IMR-90 (cell line): ENCODE measurements at places on chromosomes 1 and 21. TPM values are rescaled to one million over a fixed set of nuclear protein-coding genes. Genes with fewer than 3 reads are reported as not detected.

DNA sequence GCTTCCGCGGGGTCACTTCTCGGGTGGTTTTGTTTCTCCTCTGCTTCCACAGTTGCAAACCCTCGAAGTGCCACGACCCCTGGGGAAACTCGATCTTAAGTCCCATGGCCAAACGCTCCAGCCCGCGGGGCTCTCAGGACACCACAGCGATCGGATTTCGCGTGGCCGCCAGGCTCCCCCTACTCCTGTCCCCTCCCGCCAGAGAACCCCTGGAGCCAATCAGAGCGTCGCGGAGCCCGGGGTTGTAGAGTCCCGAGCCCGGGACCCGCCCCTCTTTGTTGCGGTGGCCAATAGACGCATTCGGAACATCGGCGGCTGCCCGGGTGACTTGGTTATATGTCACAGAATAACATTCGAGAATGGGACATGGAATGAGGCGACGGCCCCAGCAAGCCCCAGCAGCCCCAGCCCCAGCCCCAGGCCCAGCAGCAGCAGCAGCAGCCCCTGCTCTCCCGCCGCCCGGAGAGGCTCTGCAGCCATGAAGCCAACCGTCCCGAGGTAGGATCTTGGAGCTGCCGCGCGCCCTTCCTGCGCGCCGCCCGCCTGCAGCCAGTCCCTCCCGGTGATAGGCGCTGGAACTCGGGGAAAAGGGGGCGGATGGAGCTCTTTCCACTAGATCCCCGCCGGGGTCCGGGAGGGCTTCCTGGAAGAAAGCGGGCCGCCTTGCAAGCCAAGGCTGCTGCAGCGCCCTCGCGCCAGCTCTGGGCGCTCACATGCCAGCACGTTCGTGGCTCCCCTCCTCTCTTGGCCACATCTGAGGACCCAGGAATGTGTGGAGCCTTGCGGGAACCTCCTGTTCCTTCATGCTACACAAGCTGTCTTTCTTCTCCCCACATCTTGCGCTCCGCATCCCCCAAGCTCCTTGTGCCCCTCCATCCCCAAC, at the start of gene VASH2:
VASH2 (plus strand) TSS at position 299 of the 883 bp plus-strand sequence. CDS start 1,002 bp downstream, outside the sequence.
- peak; percentile 74 for DNase-seq

Gene ALX3
- not detected in 2 replicates for total RNA-seq

Gene CATSPERE
- 0.18 and 0.28 TPM in 2 replicates for total RNA-seq

GRCh38 chr21:42299324-42300044, 15.7 kb downstream of the TFF3 start:
- no peak for DNase-seq

Gene MAN1C1
- 2.5 and 3.2 TPM in 2 replicates for total RNA-seq

Gene FAM72C
- 0.72 and 0.83 TPM in 2 replicates for total RNA-seq

GRCh38 chr21:36745459-36745858, 46.5 kb downstream of the SIM2 start:
- no peak for DNase-seq

DNA sequence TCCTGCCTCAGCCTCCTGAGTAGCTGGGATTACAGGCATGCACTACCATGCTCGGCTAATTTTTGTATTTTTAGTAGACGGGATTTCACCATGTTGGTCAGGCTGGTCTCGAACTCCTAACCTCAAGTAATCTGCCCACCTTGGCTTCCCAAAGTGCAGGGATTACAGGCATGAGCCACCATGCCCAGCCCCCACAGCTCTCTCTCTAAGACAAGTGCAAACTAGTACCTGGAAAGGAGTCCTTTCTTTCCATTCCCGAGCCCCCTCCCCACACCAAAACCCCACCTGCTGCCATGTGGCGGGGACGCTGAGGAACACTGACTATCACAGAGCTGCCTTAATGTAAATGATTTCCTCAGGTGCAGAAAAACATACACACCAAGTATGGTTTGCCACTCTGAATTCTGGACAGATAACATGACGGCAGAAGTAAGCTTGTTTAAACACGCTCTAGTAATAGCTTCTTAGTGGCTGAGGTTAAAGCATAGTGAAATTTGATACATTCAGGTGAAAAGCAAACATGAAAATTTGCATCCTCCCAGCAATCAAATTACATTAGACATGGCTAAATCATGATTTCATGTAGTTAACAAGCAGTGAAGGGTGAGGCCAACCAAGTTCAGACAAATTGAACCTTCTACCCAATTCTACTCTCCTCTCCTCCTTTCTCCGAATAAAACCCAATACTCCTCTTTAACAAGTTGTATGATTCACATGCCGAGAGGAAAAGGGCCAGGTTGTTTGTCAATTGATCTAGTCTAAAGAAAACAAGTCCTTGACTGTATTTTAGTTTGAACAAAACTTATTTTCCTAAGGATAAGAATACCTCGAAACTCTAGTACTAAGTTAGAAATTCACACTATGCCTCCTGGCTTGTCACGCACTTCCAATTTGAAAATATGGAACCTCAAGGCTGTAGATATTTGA, 19.8 kb downstream of the ERRFI1 start:
- DNase-seq: no peak

Gene MAEL
- not detected in 2 replicates for total RNA-seq

GRCh38 chr1:17826165-17826488, 71.0 kb downstream of the ACTL8 start:
- peak; percentile 17 for DNase-seq

DNA sequence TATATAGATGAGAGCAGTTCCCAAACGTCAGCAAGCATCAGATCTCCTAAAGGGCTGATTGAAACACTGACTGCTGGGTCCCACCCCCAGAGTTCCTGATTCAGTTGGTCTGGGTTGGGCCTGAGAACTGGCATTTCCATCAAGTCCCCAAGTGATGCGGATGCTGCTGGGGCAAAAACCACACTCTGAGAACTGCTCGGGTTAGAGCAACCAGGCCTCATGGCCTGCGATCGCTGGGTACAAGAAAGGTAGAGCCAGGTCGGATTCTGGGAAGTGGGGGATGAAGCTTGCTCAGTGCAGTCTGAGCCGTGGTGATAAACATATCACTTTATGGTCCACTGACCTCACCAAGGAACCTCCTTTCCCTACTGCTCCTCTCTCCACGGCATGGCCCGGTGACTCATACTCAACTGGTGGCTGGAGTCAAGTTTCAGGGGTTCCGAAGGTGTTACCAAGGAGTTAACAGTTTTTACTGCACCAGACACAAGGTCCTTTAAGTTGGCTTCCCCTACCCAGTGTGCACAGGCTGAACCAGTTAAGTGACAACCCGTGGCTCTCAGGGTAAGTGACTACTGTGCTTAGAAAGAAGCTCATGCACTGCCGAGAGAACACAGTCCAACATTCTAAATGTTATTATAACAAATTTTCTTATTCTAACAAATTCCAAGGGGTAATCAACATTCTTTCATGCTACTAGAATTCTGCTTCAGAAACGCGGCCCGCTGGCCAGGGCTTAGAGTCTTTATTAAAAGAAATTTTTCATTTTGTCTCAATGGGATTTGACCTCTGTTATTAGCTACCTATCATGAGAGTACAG, 153.5 kb downstream of the TGFBR3 start:
- peak; percentile 91 for DNase-seq

GRCh38 chr1:213457186-213457585, 406.1 kb downstream of the RPS6KC1 start:
- DNase-seq: no peak

DNA sequence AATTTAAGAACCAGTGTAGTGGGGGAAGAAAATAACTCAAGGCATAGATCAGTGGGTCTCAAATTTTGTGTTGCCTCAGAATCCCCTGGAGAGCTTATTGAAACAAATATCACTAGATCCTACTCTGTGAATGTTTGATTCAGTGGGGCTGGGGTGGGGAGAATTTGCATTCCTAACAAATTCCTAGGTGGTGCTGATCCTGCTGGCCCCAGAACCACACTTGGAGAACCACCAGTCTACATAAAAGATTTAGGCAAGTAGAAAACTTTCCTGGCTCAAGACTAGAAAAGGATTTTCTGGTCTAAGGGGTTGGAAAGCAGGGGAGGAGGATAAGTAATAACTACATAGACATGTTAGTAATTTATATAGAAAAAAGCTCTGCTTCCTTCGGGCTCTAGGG, 34.1 kb upstream of the C1orf21 start:
- DNase-seq: no peak

DNA sequence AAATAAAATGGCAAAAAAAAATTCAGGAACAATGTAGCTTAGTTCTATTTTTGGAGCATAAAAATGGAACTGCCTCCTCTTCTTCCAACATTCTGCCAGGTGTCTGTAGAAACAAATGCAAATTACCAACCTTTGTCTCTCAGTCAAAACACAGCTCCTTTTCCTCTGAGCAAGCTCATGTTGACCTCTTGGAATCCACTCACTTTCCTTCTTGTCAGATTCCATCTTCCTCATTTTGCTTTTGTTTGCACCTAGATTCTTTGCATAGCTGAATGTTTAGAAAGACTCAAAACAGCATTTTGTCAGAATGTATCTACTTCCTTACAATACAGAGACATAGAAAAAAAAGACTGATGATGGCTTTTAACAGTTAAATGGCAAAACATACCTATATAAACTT, 178.2 kb downstream of the ADGRL2 start:
- DNase-seq: no peak

DNA sequence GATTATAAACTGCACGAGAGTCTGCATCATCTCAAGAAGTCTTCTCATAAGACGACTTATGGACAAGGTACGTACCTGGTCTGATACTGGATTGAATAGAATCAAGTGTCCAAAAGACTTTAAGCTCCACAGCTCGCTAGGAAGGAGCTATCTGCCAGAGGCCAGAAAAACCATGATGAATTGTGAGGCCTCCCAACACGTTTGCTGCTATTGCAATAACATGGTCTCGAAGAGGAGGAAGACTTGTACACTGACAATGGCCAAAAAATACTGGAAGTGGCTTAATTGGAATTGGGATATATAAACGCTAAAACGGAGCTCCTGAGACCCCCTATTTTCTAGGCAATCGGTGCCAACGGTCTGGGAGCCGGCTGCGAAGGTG, 534 bp downstream of the DNAJC28 start:
- no peak for DNase-seq

DNA sequence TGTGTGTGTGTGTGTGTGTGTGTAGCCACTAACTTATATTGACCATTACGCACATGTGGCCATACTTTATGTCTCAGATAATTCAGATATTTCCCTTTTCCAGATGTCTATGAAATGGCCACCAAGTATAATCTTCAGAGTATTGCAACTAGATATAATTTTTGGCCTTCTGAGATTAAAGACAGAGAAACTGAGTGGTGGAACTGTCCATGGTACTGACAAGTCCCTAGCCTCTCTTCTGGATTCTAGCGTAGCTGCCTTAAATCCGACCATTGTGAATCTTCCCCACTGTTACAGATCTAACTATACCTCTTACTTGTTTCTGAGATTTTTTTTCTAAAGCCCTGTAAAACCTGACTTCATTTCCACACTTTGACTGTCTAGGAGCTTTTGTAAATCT, 100.0 kb upstream of the SERTAD4 start:
- peak; percentile 40 for DNase-seq

DNA sequence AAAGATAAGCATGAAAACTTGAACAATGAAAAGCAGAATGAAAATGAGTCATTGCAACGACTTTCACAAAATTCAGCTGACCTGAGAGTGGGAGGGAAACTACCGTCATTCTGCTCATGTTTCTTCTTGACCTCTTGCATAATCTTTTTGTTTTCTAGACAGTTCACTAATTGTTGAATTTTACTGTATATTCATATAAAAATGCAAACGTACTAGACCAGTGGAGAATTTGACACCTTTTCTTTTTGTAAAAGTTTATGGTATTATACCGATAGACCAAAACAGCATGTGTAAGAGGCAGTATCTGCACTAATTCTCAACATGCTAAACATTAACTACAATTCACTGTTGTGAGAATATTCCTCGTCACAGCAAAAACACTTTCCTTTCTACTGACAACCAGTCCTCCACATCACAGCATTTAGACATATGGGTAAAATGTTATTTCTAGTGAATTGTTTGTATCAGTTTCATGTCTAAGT, 137.8 kb downstream of the GREM2 start:
- DNase-seq: peak; percentile 87

- DNase-seq: no peak
Observed at GRCh38 chr1:48568501-48568900, 96.5 kb upstream of the SPATA6 start.

GRCh38 chr1:111754984-111755330, 744 bp upstream of the DDX20 start:
- DNase-seq: peak; percentile 39

Gene DCST2
- total RNA-seq: not detected in 2 replicates

DNA sequence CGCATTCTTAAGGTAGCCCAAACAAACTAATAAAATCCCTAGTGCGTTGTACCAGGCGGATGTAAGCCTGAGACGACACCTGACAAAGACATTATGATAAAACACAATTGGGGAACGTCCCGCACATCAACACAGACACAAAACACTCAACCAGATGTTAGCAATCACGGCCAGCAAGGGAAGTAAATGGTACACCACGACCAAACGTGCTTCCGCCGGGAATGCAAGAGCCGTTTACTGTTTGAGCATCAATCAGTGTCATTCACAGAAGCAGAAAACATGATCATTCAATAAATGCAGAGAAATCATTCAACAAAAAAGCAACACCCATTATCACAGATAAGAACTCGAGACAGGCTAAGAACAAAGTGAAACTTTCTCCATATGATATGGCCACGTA, 49.4 kb upstream of the COL18A1 start:
- DNase-seq: no peak

DNA sequence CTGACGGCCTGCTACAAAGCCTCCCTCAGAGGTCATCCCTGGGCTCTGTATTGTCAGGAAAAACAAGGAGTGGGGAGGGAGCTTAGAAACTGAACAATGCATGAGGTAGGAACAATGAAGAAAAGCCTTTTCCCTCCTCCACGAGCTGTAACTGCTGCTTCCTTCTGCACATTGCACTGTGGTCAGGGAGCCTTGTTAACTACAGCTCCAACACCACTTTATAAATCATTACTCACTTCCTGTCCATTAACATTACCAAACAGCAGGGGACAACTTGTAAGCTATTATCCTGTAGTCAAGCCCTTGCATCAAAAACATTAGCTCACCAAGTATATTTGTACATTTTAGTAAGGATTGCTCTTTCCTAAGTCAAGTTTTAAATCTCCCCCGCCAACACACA, 336.0 kb upstream of the NR5A2 start:
- peak; percentile 82 for DNase-seq

Gene CGN
- 0.28 and 0.36 TPM in 2 replicates for total RNA-seq

DNA sequence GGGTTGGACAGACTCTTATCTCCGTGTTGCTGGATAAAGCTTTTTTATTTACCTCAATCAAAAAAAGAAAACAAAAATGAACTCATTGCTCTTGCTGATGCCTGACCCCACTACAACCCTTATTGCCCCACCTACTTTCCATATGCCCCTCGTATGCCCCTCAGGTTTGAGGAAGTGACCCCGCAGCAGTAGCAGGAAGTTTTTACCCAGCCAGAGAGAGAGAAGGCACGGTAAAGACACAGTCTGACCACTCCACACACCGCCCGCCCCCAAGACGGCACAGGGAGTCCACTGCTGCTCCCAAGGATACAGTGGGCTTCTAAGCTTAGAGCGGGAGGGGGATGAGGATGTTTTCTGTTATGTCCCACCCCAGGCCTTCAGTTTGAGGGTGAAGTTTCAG, 9.8 kb downstream of the PLEKHO1 start:
- no peak for DNase-seq

Gene TMEM52
- 0.28 and 0.54 TPM in 2 replicates for total RNA-seq

- DNase-seq: no peak
Observed at GRCh38 chr1:178619042-178619927, 105.8 kb upstream of the RALGPS2 start.

- DNase-seq: peak; percentile 89
Observed at GRCh38 chr1:53134961-53135734, 7.3 kb downstream of the SLC1A7 start.

GRCh38 chr1:8790987-8791386, 26.5 kb downstream of the RERE start:
- no peak for DNase-seq

GRCh38 chr1:36207339-36207738, 16.9 kb upstream of the THRAP3 start:
- peak; percentile 34 for DNase-seq
